ENCODE measurements at places on chromosomes 5 and 9.

DNA sequence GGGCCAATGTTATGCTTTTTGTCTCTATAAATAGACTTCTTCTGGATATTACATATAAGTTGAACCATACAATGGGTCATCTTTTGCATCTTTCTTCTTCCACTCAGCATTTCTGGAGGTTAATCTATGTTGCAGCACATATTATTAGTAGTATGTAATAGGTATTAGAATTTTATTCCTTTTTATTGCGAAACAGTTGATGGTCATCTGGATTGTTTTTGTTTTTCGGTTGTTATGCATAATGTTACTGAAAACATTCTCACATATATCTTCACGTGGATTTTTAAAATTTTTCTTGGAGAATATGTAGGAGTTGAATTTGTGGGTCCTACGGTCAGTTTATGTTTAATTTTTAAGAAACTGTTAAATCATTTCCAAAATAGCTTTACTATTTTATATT lies 466.8 kb downstream of the SLCO4C1 start:
- DNase-seq, result no peak

DNA sequence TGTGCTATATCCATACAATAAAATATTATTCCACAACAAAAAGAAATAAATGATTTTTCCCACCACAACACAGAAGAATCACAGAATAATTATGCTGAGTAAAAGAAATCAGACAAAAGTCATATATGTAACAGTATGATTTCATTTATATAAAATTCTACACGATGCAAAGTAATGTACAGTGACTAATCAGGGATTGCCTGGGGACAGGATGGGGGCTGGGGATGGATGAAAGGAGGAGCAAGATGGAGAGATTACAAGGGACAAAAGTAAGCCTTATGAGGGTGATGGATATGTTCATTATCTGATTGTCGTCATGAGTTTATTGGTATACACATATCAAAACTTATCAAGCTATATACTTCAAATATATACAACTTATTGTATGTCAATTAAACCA lies 154.0 kb downstream of the FBN2 start:
- no peak for DNase-seq

DNA sequence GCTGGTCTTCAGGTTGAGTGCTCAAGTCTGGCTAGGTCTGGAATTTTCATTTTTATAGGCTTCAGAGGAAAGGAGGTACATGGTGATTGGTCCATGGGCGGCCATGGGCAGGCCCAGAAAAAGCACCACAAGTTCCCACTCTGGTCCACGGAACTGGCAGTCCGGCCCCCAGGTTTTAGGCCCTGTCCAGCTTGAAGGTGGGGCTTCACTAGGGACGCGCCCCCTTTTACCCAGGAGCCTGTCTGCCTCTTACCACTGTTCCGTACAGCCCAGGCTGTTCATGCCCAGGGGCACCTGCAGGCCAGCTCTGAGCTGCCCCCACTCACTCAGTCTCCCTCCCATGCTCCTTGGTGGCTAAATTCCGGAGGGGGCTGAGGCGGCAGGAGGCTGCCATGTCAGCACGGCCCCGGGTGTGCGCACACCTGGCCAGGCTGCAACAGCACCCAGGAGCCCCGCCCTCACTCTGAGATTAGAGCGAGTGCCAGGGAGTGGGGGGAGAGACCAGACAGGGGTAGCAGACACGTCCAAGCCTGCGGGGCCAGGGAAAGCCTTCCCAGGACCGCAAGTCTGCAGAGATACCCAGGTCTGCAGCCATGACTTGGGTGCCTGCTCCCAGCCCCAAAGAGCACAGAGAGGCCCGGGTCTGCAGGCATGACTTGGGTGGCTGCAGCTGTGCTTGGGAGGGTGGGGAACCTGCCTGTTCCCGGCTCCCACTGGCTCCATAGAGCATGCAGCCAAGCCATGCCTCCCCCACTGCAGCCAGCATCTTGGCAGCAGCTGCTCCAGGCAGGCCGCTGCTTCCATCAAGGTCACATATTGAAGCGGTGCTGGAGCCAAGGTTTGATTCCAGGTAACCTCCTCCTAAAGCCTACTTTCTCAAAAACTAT lies 390.2 kb upstream of the SGCD start:
- no peak for DNase-seq

GRCh38 chr5:126360467-126360866 lies 62.7 kb upstream of the GRAMD2B start:
- DNase-seq, result no peak

GRCh38 chr5:81819556-81820317 lies 68.8 kb upstream of the SSBP2 start:
- DNase-seq, result no peak
